CD4-positive, alpha-beta T cell (primary cell): ENCODE measurements at places on chromosomes 4 and X. TPM values are rescaled to one million over a fixed set of nuclear protein-coding genes. Genes with fewer than 3 reads are reported as not detected.

SHROOM3 gene
- total RNA-seq: not detected

GATA1 gene
- not detected for total RNA-seq

CXCL9 gene
- total RNA-seq: not detected

UGT2B17 gene
- not detected for total RNA-seq

COX7B2 gene
- total RNA-seq: not detected

CXorf49 gene
- total RNA-seq: not detected

H2BW2 gene
- total RNA-seq: not detected

CTAG1A gene
- not detected for total RNA-seq

PF4V1 gene
- total RNA-seq: not detected

CCDC120 gene
- 11.5 TPM for total RNA-seq

AR gene
- not detected for total RNA-seq

CXCL5 gene
- total RNA-seq: not detected

SMIM20 gene
- 7.2 TPM for total RNA-seq

SH3BP2 gene
- 30.5 TPM for total RNA-seq

CENPVL2 gene
- total RNA-seq: not detected

BTK gene
- total RNA-seq: 0.49 TPM

IL3RA gene
- total RNA-seq: 0.49 TPM

TMSB15C gene
- 4.1 TPM for total RNA-seq

MTNR1A gene
- not detected for total RNA-seq

HMX1 gene
- total RNA-seq: not detected

SHROOM2 gene
- total RNA-seq: not detected

WDR44 gene
- total RNA-seq: 12.2 TPM

AADAT gene
- not detected for total RNA-seq

GPC4 gene
- not detected for total RNA-seq

NHSL2 gene
- 1.5 TPM for total RNA-seq

DACH2 gene
- total RNA-seq: not detected
